ENCODE measurements at places on chromosomes 16 and 17.

GRCh38 chr17:35021520-35022380, 41.4 kb downstream of the LIG3 start:
- DNase-seq: no peak

DNA sequence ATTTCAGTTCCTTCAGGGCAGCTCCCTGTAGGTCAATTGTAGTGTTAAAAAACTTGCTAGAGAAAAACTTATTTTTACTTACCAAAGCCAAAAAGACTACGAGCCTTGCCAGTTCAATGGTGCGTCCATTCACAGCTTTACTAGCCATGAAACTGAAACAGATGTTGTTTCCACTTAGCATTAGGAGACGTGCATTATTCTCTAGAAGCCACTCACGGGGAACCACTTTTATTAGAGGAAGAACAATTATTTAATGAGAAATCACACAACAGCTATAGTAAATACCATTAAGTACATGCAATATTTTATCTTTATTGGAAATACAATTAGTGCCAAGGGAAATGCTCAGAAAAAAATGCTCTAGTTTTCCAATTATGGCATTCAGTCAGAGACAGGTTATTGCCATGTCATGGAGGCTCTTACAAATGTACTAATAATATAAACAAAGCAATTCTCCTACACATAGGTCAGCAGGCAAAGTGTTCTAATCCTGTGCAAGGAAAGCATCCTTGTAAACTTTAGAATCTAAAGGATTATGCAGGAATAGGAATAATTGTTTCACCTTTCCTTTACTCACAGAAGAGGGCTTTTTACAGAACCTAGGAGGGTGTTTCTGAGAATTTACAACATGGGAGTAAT, 17.4 kb downstream of the LASP1NB start:
- DNase-seq: no peak

DNA sequence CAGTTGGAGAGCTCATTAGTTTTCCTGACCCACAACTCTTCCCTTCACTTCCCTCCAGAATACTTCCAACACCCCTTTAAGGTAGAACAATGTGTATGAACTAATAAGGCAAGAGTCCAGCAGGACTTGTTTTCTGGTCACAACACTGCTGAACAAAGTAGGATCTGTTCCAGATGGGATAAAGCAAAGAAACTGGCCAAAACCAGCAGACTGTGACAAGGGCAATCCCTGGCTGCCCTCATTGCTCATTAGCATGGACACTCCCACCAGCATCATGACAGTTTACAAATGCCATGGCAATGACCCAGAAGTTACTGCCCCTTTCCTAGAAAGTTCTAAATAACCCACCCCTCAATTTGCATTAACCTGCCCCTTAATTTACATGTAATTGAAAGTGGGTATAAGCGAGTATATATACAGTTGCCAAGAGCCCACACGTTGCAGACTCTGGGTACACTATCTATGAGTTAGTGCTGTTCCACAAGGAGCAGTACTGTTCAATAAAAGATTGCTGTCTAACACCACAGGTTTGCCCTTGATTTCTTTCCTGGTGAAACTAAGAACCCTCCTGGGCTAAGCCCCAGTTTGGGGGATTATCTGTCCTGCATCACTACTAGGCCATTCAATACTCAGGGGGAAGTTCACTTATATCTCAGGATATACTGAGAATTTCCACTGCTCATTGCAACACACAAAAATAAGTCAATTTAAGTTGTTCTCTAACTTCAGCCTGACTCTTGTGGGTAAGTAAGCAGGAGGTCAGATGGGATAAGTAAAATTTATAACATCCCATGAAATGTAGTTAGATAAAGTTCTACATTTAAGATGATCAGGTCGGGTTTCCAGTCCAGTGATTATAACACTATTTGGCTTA, 82.3 kb downstream of the SSH2 start:
- no peak for DNase-seq

- DNase-seq: no peak
Observed at GRCh38 chr17:47792979-47793378, 28.6 kb downstream of the OSBPL7 start.

- no peak for DNase-seq
Observed at GRCh38 chr17:860805-861204, 78.7 kb downstream of the MRM3 start.

- no peak for DNase-seq
Observed at GRCh38 chr17:29158488-29159275, 21.5 kb downstream of the MYO18A start.

- no peak for DNase-seq
Observed at GRCh38 chr16:845351-845745, 44.8 kb upstream of the GNG13 start.

GRCh38 chr17:11244776-11245175, 3.8 kb downstream of the SHISA6 start:
- DNase-seq: no peak

- DNase-seq: no peak
Observed at GRCh38 chr17:6186998-6187397, 116.8 kb downstream of the WSCD1 start.

GRCh38 chr16:30458561-30459394, 13.1 kb upstream of the SEPHS2 start:
- no peak for DNase-seq

DNA sequence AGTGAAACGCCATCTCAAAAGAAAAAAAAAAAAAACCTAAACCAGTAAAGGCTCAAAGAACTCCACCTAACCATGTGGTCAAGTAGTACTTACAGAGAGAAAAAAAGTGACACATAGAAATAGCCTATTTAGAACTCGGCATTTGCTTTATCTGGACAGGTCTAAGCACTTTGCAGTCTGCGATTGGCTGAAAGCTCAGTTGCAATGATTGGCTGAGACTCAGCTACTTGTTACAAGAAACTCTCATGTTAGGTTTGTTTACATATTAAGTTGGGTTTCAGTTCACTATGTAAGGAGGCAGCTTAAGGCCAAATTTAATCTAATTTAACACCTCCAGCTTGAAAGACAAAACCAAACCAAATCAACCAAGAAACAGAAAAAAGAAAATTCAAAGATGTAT, 19.1 kb downstream of the ABCC3 start:
- no peak for DNase-seq

DNA sequence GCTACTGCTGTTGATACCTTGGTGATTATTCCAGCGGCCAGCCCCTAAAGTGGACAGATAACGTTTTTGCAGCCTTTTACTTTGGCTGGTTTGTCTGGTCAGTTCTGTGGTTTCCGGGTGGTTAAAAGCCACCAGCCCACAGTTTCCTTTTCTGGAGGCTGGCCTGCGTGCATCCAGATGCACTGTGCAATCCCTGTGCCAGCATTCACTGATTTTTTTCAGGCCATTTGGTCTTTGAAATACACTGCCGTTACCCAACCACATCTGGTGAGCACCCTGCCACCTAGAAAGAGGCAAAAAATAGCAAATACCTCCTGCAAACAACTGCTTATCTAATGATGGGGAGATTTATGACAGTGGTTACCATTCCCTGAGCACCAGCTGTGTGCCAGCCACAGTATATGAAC, 797 bp downstream of the NUDT7 start:
- DNase-seq: no peak

GRCh38 chr16:48542020-48542473, 67.9 kb downstream of the N4BP1 start:
- no peak for DNase-seq

- DNase-seq: no peak
Observed at GRCh38 chr16:15041271-15042004, 14.4 kb downstream of the NTAN1 start.

DNA sequence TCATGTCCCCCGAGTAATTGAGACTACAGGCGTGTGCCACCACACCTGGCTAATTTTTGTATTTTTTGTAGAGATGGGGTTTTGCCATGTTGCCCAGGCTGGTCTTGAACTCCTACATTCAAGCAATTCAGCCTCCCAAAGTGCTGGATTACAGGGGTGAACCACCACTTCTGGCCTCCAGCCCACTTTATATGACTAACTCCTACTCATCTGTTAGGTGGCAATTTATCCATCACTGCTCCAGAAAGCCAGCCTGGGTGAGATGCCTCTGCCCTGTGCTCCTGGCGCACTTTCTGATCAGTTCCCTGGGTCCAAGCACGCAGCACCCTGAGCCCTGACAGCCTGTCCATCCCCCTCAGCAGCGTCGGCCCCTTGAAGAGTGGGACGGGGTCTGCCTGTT, 29.4 kb downstream of the ADAM11 start:
- no peak for DNase-seq

GRCh38 chr16:72122916-72123315, 29.3 kb downstream of the DHX38 start:
- no peak for DNase-seq

GRCh38 chr17:61589990-61590389, 1.0 kb downstream of the NACA2 start:
- no peak for DNase-seq

DNA sequence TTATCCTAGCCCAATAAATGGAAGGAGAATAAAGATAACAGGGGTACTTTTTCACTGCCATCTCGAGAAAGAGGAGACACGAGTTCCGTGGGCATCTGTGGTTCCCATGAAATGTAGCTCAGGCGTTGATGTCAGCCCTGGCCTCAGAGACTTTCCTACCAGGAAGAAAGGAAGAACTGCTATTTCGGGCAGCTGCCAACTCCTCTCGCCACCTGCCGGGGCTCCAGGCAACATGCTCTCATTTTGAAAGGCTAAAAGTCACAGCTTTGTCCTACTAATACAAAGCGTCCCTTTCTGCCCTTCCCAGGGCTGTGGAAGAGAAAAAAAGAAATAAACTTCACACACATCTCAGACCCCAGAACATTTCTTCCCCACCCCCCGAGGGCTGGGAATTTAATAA, 65.8 kb downstream of the DHRS7C start:
- DNase-seq: no peak

- DNase-seq: no peak
Observed at GRCh38 chr16:30659507-30660423, 1.5 kb downstream of the FBRS start.

DNA sequence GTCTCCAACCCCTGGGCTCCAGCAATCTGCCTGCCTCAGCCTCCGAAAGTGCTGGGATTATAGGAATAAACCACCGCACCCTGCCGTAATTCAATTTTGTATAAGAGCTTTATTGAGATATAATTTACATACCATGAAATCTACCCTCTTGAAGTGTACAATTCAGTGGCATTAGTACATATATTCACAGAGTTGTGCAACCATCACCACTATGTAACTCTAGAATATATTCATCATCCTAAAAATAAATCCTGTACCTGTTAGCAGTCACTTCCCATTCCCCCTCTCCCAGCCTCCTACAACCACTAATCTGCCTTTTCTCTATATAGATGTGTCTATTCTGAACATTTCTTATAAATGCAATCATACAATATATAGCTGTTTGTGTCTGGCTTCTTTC, 26.1 kb downstream of the TOM1L2 start:
- no peak for DNase-seq

GRCh38 chr16:85532147-85532546, 81.0 kb upstream of the GSE1 start:
- DNase-seq: no peak

- DNase-seq: no peak
Observed at GRCh38 chr16:24939224-24939623, 75.9 kb downstream of the ARHGAP17 start.

DNA sequence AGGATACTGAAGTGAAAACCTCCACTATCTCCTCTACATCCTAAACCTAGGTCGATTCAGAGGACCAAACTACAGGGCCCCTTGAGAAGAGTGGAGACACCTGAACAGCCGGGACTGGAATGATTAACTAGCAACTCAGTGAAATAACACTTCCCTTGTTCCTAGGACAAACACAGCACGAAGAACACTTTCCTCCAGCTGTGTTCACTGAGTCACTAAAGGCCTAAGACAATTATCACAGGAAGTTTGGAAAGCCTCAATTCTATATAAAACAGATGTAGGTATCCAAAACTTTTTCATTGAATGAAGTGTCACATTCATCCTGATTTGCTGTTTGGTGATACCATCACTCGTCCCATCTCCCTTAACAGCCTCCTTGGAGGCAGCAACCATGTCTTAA, 15.5 kb upstream of the CUEDC1 start:
- DNase-seq: no peak

GRCh38 chr17:75440738-75441448, 15.5 kb upstream of the TMEM94 start:
- no peak for DNase-seq

GRCh38 chr16:13306161-13306995, 405.0 kb downstream of the SHISA9 start:
- no peak for DNase-seq

GRCh38 chr16:88264641-88265285, 118.0 kb upstream of the ZNF469 start:
- DNase-seq: peak; percentile 35

GRCh38 chr16:49723310-49723709, 132.6 kb downstream of the ZNF423 start:
- DNase-seq: no peak

DNA sequence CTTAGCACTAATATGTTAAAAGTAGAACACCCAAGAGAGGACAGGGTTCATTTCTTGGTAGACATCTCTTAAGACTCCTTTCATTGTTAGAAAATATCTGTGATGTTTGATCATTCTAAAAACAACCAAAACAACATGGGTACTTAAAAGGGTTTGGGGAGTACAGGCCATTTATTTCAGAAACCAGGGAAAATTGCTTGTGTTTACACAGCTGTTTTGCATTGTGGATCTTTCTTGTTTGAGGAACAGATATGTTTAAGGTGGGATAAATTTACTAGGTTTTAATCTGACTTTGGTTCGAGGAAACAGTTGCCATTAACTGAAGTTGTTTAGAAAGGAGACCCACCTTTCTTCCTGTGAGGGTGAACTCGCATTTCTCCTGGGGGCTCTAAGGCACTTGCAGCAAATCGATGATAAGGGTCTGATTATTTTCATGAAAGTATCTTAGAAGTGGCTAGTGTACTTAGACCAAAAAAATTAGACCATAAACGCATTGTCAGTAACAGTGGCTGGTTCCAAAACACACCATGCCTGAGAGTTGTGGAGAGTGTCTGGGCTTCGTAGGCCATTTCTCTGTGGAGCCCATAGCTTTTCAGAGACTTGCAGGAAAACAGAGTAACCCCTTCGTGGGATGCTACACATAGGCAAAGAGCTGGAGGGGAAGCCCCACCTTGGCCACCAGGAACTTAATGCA, 17.6 kb downstream of the CLUAP1 start:
- no peak for DNase-seq

All from esophagus squamous epithelium (tissue), 5 donors.